ENCODE measurements at places on chromosomes 13 and 19. TPM values are rescaled to one million over a fixed set of nuclear protein-coding genes. Genes with fewer than 3 reads are reported as not detected.

The TMEM150B gene
- total RNA-seq = not detected

The HS6ST3 gene
- total RNA-seq = 0.12 TPM

The CCDC169 gene
- total RNA-seq = 1.7 TPM

The KLF1 gene
- 0.12 TPM for total RNA-seq
